GM13976 (cell line): ENCODE measurements at places on chromosomes 3 and 15.

GRCh38 chr15:78955355-78955754 lies 10.5 kb upstream of the CTSH start:
- DNase-seq, result no peak

GRCh38 chr3:170692720-170693119 lies 106.8 kb upstream of the SLC7A14 start:
- DNase-seq, result no peak

GRCh38 chr3:49566312-49566711 lies 12.0 kb downstream of the BSN start:
- DNase-seq, result no peak

DNA sequence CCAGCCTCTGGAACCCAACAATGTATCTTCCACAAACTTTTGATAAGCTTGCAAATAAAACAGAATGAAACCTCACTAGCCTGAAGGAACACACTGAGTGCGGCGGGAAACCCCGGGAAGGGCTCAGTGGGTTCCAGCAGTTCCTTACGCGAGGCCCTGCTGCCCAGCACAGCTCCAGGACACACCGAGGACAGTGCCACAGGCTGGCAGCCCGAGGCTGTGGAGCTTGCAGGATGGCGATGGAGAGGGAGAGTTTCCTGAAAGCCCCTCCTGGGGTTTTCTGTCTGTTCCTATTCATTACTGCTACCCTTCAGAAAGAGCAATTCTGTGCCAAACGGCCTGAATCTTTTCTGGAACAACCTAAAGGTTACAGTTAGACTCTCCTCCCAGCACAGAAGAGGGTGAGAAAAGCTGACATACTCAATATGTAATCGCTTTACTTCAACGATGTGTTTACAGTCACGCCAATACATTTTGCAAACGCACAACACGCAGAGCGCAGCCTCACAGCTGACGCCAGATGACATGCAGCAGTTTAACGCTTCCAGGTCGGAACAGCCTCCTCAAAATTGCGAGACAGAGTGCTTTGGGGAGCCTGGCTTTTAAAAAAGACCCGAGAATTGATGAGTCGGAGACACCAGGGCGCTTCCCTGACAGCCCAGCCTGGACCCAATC lies 57.1 kb upstream of the RPL32 start:
- no peak for DNase-seq

DNA sequence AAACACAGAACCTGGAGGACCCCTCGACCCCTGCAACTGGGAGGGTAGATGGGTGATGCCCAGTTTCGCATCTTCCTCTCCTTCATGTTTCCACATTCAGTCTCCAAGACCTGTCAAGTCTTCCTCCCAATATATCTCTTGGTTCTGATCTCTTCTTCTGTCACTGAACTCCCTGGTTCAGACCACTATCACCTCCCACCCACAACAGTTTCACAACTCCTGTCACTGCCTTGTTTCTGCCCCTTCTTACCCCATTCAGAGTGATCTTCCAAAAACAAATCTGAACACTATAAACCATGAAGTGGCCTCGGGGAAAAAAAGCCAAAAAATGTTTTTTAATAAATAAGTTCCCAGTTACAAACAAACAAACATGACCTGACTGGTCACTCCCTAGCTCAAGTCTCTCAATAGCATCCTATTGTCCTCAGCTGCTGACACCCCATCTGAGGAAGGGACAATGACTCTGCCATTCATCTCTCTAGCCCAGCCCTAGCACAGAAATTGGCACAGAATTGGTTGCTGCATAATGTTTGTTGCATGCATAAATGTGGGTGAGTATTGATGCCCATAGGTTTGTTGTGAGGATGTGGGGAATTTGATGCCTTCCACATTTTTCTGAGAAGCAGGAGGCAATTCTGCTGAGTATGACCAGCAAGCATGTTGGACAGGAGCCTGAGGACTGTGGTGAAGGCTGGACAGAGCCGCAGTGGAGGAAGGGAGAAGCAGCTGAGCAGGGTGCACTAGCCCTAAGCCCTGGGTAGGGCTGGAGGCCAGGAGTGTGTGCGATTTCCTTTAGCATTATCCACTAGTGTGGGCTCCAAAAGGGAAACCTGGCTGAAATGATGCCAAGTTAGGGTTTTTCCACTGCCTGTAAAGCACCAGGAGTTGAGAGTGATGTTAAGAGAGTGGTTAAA lies 12.2 kb upstream of the XYLB start:
- DNase-seq, result no peak

DNA sequence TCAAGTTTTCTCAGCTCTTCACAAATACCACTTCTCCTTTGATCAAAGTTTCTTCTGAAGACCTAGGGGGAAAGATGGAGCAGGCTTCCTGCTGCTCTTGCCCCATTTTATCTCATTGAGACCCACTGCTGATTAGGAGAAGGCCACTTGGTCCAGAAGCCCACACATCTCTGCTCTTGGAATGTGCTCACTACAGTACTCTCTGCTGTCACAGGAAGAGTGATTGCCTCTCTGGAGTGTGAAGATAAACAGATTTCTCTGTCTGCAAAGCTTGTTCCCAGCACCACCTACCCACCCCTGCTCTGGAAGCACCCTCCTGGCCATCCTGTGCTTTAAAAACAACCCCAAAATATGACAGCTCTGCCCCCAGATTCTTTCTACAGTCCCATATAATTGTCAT lies 41.3 kb upstream of the PRTG start:
- DNase-seq, result no peak

- no peak for DNase-seq
These were observed 15.6 kb downstream of the SEMA3F start for GRCh38 chr3:50170689-50171088.

- DNase-seq, result no peak
These were observed 20.4 kb downstream of the CEP97 start for GRCh38 chr3:101744811-101745210.

DNA sequence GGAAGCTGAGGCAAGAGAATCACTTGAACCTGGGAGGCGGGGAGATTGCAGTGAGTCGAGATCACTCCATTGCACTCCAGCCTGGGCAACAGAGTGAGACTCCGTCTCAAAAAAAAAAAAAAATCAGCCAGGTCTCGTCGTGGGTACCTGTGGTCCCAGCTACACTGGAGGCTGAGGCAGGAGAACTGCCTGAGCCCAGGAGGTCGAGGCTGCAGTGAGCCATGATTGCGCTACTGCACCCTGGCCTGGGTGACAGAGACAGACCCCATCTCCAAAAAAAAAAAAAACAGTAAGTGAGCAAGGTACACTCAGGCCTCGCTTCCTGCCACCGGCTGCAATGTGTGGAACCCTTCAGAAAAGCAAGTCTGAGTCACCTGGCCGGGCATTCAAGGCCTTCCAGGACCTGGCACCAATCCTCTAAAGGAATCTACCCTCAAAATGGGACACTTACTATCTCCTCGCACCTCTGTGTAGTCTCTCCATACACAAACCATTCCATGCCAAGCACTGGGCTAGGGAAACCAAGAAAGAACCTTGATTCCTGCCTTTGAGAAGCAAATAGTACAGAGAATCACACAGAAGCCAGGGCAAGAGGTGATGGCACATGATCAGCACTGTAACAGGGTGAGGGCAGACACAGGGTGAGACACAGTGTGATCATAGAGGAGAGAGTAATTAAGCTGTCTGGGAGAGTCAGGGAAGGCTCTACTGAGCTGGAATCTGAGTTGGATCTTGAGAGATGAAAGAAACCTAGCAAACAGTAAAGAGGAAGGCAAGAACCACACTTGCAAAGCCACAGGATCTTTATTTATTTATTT lies 9.7 kb downstream of the SCAMP2 start:
- DNase-seq, result no peak

- no peak for DNase-seq
These were observed 18.1 kb downstream of the RNF111 start for GRCh38 chr15:59005579-59005978.

DNA sequence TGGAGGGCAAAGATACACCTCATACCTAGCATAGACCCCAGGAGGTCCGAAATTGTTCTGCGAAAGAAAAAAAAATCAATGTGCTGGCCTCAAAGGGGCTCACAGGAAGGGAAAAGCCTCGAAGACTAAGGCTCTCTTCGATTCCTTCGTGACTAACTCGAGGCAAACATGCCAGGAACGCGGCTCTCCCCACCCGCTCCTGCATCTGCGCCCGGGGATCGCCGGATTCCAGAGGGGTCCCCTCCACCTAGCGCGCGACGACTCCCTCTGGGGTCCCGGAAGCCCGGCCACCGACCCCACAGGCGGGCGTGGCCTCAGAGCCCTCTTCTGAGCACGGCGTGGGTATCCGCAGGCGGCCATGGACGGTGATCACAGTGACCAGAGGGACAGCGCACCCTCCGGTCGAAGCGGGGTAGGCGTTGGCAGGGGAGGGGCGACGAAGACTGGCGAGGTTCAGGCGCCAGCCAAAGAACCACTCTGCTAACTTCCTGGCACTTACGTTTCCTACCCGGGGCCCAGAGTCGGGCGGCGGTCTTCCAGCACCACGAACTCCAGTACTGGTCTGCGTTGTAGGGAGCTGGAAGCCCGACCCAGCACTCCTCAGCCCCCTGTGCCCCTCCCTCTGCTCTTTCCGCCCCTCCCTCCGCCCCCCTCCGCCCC lies 515 bp upstream of the EIF3J start:
- no peak for DNase-seq

GRCh38 chr3:71657831-71658530 lies 67.2 kb downstream of the EIF4E3 start:
- no peak for DNase-seq

GRCh38 chr15:54519577-54519976 lies 541.3 kb downstream of the UNC13C start:
- DNase-seq, result no peak

DNA sequence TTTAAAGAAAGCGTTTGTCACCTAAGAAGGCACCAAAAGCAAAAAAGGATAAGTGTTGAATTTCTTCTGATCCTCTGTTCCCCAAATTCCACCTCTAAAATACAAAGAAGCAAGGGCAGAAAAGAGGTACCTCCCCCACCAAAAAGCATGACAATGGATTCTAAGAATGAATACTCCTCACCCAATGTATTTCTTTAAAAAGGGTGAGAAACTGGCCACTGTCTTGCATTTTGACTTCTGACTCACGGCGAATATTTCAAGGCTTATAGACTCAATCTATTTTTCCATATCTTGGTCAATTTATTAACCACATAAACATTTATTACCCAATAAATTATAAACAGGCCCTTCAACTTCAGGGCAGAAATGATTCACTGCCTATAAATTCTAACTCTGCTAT lies 131.1 kb downstream of the NR1I2 start:
- DNase-seq, result no peak

GRCh38 chr15:43423793-43424192 lies 52.9 kb downstream of the TUBGCP4 start:
- no peak for DNase-seq

DNA sequence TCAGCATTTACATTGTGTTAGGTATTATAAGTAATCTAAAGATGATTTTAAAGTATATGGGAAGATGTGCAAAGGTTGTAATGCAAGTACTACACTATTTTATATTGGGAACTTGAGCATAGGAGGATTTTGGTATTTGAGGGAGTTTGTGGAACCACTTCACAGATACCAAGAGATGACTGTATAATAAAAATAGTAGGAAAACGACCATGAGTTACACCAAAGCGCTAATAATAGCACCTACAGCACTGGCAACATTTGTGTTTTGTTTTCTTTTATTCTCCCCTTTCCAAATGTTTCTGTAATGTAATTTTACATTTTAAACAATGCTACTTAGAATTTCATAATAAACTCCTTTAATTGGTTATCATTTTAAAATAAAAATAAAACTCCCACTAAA lies 10.5 kb downstream of the CNBP start:
- DNase-seq, result no peak

DNA sequence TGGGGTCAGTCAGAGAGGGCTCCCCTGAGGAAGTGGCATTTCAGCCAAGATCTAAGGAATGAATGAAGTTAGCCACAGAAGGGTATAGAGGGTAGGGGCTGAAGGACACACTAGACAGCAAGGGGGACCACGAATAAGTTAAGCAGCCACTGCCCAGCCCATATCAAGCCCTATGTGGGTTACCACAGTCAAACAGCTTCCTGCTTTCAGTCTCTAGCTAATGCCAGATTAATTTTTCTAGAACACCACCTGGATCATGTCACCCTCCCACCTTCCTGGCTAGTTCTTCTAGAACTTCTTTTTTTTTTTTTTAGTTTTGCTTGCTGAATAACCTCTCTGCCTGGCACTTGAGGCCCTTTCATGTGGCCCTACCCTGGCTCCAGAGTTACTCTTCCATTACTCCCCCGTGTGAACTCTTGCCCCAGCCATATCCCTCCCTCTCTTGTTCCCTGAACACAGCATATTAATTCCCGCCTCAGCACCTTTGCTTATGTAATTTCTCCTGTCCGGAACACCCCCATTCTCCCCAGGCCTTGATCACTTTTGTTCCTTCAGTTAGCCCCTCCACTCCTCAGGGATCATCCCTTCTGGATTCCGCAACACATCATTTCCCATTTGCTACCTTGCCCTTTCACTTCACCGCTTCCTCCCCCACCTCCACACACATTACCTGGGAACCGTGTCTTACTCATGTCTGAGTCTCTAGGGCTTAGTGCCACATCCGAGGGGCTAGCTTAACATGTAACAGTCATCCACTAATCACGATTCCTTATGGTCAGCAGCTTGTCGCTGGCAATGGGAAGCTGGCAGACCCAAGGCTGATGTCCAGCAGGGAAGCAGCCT lies 20.6 kb upstream of the BNC1 start:
- DNase-seq, result no peak

GRCh38 chr3:18237251-18238005 lies 187.7 kb downstream of the SATB1 start:
- DNase-seq, result no peak

DNA sequence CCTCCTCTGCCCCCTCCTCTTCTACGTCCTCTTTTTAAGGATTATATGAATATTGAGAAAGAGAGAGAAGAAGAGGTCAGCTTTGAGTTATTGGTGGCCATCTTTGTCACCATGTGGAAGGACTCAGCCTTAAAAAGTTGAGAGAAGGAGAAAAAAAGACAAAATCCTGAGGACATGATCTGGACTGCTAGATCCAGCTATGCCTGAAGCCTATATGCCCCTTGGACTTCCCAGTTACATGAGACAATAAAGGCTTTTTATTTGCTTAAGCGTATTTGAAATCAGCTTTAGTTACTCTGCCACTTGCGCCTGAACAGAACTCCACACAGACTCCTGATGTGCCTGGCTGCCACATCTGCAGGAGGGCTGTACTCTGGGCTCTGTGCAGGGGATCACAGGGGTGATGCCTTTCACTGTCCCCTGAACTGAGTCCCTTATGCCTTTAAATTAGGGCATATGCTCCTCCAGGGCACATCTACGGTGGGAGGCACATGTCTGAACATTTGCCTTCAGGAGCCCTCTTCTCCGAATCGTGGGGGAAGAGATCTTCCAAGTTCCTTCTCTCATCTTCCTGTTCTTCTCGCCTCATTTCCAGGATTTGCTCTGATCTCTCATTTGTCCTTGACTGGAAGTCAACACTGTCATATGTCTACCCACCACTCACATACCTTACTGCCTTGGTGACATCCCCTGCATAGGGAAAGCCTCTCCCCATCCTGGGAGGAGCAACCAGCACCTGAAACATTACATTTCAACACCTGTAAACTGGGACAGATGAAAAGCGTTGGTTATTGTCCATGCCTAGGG lies 14.0 kb upstream of the PLA2G4E start:
- no peak for DNase-seq

GRCh38 chr15:63057468-63058345 lies 15.2 kb downstream of the TPM1 start:
- no peak for DNase-seq
